ENCODE measurements at places on chromosomes 16 and 17.

- DNase-seq = no peak
These were observed 58.2 kb upstream of the ENPP7 start for GRCh38 chr17:79672496-79672895.

DNA sequence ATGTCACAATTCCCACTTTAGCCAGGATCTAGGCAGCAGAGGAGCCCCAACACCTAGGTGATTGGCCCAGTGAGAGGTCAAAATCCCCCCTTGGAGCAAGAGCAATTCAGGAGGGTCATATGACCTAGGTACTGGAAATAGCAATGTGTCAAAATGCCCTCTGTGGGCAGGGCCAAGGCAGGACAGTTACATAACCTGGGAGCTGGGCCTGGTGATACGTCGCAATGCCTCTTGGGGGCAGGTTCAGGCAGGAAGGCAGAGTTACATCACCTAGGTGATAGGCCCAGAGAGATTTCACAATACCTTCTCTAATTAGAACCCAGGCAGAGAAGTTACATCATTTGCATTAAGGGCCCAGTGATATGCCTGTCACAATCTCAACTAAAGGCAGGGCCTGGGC, 1906.3 kb downstream of the TP53TG3F start:
- no peak for DNase-seq

DNA sequence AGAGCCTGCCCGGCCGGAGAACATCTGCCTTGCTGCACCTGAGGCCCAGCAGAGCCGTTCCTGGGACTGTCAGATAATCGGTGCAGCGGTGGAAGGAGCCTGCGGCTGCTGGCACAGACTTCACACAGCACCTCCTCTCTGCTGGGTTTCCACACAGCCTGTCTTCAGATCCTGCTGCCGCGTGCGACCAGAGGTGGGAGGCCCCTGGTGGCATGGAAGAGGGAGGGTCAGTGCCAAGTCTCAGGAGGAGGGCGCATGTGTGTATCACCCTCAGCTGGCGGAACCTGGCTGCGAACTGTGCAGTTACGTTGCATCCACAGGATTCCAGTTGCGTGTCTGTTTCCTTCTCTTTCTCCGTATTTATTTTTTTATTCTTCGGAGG, 3.3 kb downstream of the CDK5R1 start:
- no peak for DNase-seq

DNA sequence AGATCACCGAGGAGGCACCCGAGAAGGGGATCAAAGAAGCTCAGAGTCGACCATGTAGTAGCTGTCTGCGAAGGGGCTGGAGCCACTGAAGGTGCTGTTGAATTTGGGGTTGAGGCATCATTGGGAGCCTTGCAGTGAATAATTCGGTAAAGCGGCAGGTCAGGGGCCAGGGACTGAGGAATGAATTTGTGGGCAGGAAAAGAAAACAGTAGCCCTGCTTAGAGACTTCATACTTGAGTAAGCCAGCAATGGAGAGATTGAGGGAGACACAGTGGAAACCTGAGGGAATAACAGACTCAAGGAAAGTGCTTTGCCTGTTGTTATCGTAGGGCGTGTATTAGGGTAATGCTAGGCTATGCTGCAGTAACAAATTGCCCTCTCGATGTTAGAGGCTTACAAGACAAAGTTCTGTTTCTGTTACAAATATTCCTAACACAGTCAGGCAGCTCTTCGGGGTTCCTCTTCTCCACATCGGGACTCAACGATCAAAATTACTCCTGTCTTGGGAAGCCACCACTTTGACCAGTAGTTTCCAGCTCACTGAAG, 13.4 kb upstream of the HERPUD1 start:
- no peak for DNase-seq

DNA sequence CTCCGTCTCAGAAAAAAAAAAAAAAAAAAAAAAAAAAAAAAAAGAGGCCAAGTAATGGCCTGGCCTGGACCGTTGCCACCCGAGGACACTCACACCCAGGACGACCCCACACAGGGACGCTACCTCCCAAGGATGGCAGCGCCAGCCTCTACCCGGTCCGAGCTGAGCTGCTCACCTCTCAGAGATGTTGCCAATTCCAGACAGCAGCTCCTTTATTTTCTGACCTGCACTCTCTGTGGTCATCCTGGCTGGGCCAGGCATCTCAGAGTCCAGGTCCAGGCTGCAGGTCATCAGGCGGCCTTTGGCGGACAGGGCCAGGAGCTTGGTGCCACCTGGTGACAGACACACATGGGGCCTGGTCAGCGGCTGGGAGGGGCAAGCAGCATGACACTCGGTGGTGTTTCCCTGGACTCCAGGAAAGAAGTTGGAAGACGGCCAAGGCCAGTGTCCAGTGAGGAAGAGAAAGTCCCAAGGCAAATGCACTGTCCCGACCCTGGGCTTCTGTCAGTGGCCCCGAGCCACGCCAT, 3.1 kb downstream of the FAAP100 start:
- DNase-seq = no peak

- no peak for DNase-seq
These were observed 3.1 kb downstream of the NATD1 start for GRCh38 chr17:21249920-21250703.

- DNase-seq = no peak
These were observed 50.7 kb upstream of the TNRC6C start for GRCh38 chr17:77907497-77908461.

DNA sequence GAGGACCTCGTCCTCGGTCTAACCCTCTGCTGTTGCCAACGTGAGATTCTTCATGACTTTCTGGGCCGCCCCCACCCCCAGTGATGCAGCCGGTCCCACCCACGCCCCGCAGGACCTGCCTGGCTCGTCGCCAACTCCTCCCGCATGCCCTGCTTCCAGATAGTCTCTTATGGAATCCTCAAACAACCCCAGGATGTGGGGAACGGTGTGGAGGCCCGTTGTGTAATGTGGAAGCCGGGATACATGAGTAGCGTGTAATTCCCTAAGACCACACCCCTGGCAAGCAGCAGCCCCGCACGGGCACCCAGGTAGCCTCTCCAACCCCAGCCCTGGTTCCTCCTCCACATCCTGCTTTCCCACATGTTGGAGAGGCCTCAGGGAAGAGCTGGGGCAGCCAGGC, 275.9 kb downstream of the C16orf95 start:
- DNase-seq = no peak

Data from stimulated activated CD8-positive, alpha-beta memory T cell treated with anti-CD3 and anti-CD28 coated beads, Interleukin-4, amount 100 ng/mL, for 4 hours (primary cell).